ENCODE measurements at places on chromosomes 1 and 21. TPM values are rescaled to one million over a fixed set of nuclear protein-coding genes. Genes with fewer than 3 reads are reported as not detected.

SPTA1 gene
- total RNA-seq: 0.50 TPM

TMOD4 gene
- 2.1 TPM for total RNA-seq

OR2L3 gene
- total RNA-seq: not detected

CNR2 gene
- not detected for total RNA-seq

GRCh38 chr21:38333301-38334272 lies 76.8 kb downstream of the KCNJ15 start:
- H3K4me1 ChIP-seq: no peaks in the 10 kb centered on the region
- H3K27ac ChIP-seq: no peak overlapping the region
- H3K27me3 ChIP-seq: no peaks in the 10 kb centered on the region
- H3K4me3 ChIP-seq: no peak overlapping the region
- H3K36me3 ChIP-seq: no peaks in the 10 kb centered on the region

- no peak overlapping the region for H3K27ac ChIP-seq
- peaks cover 14% of the 10 kb centered on the region for H3K4me1 ChIP-seq
- no peaks in the 10 kb centered on the region for H3K27me3 ChIP-seq
- no peak for DNase-seq
- no peak overlapping the region for H3K4me3 ChIP-seq
Observed at GRCh38 chr1:168509210-168509609, 34.6 kb downstream of the XCL2 start.

DNA sequence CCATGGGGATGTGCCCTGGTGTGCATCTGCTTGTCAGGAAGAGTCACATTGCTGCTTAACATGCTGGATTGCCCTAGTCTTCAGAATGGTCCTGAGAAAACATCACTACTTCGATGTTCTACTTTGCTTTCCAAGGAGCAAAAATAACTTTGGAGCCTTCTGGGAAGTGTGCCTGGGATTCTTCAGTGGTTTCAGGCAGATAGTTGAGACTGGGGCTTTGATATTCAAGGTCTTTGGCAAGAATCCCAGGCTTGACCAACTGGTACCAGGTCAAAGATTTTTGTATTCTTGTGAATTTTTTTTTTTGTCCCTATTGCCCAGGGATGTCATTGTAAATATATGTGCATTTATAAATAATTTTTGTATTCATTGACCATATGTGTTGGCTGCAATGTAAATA lies 51.4 kb downstream of the LRIG2 start:
- DNase-seq: no peak
- no peaks in the 10 kb centered on the region for H3K27me3 ChIP-seq
- no peaks in the 10 kb centered on the region for H3K4me1 ChIP-seq
- no peak overlapping the region for H3K27ac ChIP-seq

DNA sequence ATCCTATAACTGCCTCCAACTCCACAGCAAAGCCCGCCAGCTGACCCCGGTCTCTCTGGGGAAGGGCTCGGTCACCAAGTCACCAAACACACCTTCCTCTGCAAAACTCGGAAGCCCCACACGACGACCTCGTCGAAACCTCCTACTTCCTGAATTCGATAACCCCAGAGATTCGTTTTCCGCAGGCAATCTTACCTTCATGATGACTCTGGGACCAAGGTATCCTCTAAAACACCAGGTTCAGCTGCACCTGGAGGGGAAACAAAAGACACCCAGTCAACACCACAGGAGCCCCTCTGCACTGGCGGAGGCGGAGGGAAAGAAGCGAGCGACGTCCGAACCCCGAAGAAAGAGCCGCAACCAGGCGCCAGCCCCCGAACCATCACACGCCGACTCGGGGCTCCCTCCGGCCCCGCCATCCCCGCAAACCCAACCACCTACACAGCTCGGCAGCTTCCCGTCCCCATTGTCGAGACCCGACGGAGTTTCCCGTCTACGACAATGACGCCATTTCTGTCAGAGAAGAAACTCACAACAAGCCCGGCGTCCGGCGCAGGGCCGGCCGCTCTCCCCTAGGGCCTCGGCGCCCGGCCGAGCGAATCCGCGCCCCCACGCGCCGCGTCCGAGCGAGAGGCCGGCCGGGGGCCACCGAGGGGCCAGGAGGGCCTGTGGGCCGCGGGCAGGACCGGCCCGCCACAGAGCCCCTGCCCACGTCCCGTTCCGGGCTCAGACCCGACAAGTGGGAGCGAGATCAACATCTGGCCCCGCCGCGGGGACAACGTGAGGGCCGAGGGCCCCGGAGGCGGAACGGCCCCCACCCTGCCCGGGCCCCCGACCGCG lies 1.0 kb downstream of the ARID4B start:
- DNase-seq: peak; percentile 60
- H3K27ac ChIP-seq: peak overlapping the region; percentile 95
- no peaks in the 10 kb centered on the region for H3K27me3 ChIP-seq
- peak overlapping the region; percentile 93 for H3K4me3 ChIP-seq
- peaks cover 62% of the 10 kb centered on the region for H3K4me1 ChIP-seq

DNA sequence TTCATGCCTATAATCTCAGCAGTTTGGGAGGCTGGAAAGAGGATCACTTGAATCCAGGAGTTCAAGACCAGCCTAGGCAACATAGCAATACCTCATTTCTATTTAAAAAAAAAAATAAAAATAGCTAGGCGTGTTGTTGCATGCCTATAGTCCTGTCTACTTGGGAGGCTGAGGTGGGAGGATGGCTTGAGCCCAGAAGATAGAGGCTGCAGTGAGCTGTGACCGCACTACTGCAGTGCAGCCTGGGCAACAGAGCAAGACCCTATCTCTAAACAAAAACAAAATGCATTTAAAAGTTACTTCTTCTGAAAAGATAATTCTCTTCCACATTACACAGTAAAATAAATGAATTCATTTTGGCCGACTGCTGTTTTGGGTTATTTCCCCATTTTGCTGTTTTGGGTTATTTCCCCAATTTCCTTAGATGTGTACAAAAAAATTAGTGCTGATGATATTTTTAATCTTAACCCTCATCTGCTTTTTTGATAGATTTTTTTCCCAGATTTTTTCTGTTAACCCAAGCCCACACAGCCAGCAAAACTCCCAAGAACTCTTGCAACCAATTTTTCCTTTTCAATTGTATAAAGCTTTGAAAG lies 23.0 kb upstream of the SAMSN1 start:
- H3K4me3 ChIP-seq: no peak overlapping the region
- no peaks in the 10 kb centered on the region for H3K36me3 ChIP-seq
- no peak for DNase-seq

GRCh38 chr1:17686258-17686657 lies 68.9 kb upstream of the ACTL8 start:
- H3K4me1 ChIP-seq: no peaks in the 10 kb centered on the region
- no peaks in the 10 kb centered on the region for H3K27me3 ChIP-seq
- peaks cover 43% of the 10 kb centered on the region for H3K36me3 ChIP-seq
- no peak overlapping the region for H3K4me3 ChIP-seq

GRCh38 chr1:82565146-82565545 lies 764.4 kb downstream of the ADGRL2 start:
- H3K27me3 ChIP-seq: no peaks in the 10 kb centered on the region
- H3K27ac ChIP-seq: no peak overlapping the region
- no peak for DNase-seq
- no peaks in the 10 kb centered on the region for H3K4me1 ChIP-seq

GRCh38 chr1:75996196-75996595 lies 64.0 kb upstream of the ASB17 start:
- H3K4me3 ChIP-seq: no peak overlapping the region
- H3K27ac ChIP-seq: no peak overlapping the region
- H3K27me3 ChIP-seq: no peaks in the 10 kb centered on the region
- H3K4me1 ChIP-seq: no peaks in the 10 kb centered on the region
- no peaks in the 10 kb centered on the region for H3K36me3 ChIP-seq

- no peaks in the 10 kb centered on the region for H3K27me3 ChIP-seq
- no peaks in the 10 kb centered on the region for H3K36me3 ChIP-seq
- DNase-seq: no peak
- no peak overlapping the region for H3K27ac ChIP-seq
- no peaks in the 10 kb centered on the region for H3K4me1 ChIP-seq
Observed at GRCh38 chr1:216682752-216683151, 40.5 kb downstream of the ESRRG start.

GRCh38 chr1:112575154-112575804 lies 43.7 kb downstream of the ST7L start:
- H3K36me3 ChIP-seq: peaks cover 80% of the 10 kb centered on the region
- no peaks in the 10 kb centered on the region for H3K4me1 ChIP-seq
- no peaks in the 10 kb centered on the region for H3K27me3 ChIP-seq
- no peak for DNase-seq
- no peak overlapping the region for H3K27ac ChIP-seq

GRCh38 chr1:218467101-218468072 lies 122.3 kb downstream of the TGFB2 start:
- no peak overlapping the region for H3K27ac ChIP-seq
- no peak for DNase-seq
- no peaks in the 10 kb centered on the region for H3K36me3 ChIP-seq
- H3K4me3 ChIP-seq: no peak overlapping the region

DNA sequence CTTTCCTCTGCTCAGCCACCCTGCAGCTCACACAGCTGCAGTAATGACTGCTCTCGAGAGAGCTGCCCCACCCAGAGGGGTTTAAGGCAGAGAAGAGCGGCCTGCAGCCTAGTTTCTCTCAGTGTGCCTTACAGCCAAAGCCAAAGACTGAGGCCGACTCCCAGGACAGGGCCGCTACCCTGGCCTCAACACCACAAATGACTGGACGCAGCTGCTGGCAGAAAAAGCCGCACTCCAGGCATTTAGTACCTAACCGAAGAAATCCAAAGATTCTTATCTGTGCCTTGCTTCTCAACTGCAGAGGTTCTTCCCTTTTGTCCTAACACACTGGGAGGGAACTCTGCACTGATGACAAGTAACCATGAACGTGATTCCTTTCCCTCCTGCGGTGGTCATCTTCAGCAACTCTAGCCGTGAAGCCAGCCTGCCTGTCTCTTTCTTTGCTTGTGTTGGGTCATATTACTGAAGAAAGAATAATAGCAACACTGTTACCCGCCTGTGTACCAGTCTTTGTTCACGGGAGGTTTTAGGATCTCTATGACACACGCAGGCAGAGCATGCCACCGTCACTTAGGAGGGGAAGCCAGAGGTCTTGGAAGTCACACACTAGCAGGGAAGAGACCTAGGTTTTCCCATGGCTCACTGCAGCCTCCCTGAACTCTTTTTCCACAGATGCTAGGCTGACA lies 202.7 kb downstream of the RHOU start:
- DNase-seq: no peak
- peak overlapping the region; percentile 71 for H3K27ac ChIP-seq
- no peaks in the 10 kb centered on the region for H3K27me3 ChIP-seq
- no peaks in the 10 kb centered on the region for H3K36me3 ChIP-seq
- H3K4me1 ChIP-seq: peaks cover 34% of the 10 kb centered on the region

DNA sequence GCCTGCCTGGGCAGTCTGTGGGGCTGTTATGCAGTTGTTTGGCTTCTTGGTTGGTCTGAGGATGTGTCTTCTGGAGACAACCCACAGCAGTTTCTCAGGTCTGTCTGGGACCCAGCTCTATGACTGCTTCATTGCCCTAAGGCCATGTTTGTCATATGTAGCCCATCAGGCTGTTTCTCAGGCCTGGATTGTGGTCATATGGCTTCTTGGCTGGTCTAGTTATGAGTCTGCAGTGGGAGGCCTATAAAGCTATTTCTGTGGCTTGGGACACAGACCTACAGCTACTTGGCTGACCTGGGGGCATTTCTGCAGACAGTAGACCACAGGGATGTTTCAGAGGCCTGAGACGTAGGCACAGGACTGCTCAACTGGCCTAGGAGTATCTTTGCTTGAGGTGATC lies 41.5 kb downstream of the CHIA start:
- no peak overlapping the region for H3K4me3 ChIP-seq
- no peaks in the 10 kb centered on the region for H3K36me3 ChIP-seq
- H3K27ac ChIP-seq: no peak overlapping the region
- no peak for DNase-seq
- no peaks in the 10 kb centered on the region for H3K27me3 ChIP-seq
- no peaks in the 10 kb centered on the region for H3K4me1 ChIP-seq

DNA sequence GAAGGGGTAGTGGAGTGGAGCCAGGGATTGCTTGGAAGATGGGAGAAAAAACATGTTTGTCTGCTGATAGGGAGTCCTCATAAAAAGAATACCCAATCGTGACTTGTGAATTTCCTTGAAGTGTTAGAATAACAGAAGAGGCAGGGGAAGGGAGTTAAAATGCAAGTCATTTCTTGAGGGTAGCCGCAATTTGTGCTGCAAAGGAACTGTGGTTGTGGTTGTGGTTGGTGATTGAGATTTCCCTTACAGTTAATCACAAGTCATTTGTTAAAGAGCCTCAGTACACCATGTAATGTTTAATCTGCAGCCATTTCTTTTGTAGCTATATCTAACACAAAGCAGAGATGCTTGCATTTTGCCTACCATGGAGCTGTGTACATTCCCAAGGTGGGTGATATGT lies 38.5 kb upstream of the EGLN1 start:
- H3K27me3 ChIP-seq: peaks cover 6% of the 10 kb centered on the region
- H3K36me3 ChIP-seq: no peaks in the 10 kb centered on the region
- no peak overlapping the region for H3K4me3 ChIP-seq
- DNase-seq: no peak
- no peaks in the 10 kb centered on the region for H3K4me1 ChIP-seq

- no peak overlapping the region for H3K4me3 ChIP-seq
- H3K36me3 ChIP-seq: no peaks in the 10 kb centered on the region
- no peaks in the 10 kb centered on the region for H3K27me3 ChIP-seq
Observed at GRCh38 chr1:172638885-172639831, 19.7 kb upstream of the FASLG start.

DNA sequence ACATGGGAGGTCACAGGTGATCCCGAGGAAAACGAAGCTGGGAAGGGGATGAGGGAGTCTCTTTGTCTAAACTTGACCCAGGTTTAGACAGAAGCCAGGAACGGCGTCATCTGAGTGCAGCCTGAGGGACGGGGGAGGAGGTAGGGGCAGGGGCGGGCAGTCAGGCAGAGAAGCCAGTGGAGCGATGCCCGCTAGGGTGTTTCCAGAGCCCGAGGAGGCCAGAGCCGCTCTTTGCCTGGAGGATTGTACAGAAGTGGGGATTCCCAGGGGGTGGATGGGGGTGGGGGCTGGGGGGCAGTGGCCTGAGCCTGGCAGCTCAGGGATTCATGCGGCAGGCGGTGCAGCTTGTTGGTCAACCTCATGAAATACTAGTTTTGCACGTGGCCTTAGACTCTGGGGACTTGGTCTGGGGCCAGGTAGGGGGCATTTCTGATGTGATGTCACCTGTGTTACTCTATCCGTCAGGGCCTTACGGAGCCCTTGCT lies 58.4 kb downstream of the VPS26C start:
- no peak for DNase-seq
- peaks cover 16% of the 10 kb centered on the region for H3K4me1 ChIP-seq
- H3K36me3 ChIP-seq: no peaks in the 10 kb centered on the region

- peak overlapping the region; percentile 97 for H3K27ac ChIP-seq
- peak; percentile 54 for DNase-seq
- H3K36me3 ChIP-seq: no peaks in the 10 kb centered on the region
- H3K4me3 ChIP-seq: peak overlapping the region; percentile 82
- peaks cover 27% of the 10 kb centered on the region for H3K4me1 ChIP-seq
- no peaks in the 10 kb centered on the region for H3K27me3 ChIP-seq
Observed at GRCh38 chr1:153728305-153729066, 636 bp downstream of the INTS3 start.

- peaks cover 35% of the 10 kb centered on the region for H3K36me3 ChIP-seq
- H3K4me1 ChIP-seq: no peaks in the 10 kb centered on the region
- H3K4me3 ChIP-seq: no peak overlapping the region
- H3K27ac ChIP-seq: no peak overlapping the region
- DNase-seq: no peak
- no peaks in the 10 kb centered on the region for H3K27me3 ChIP-seq
Observed at GRCh38 chr1:176157995-176158394, 49.1 kb downstream of the COP1 start.

- H3K36me3 ChIP-seq: peaks cover 23% of the 10 kb centered on the region
- no peak overlapping the region for H3K4me3 ChIP-seq
- DNase-seq: no peak
- H3K27ac ChIP-seq: no peak overlapping the region
Observed at GRCh38 chr21:43905726-43906455, 40.9 kb downstream of the AGPAT3 start.

GRCh38 chr21:44761011-44761729 lies 40.5 kb downstream of the UBE2G2 start:
- no peaks in the 10 kb centered on the region for H3K4me1 ChIP-seq
- H3K36me3 ChIP-seq: no peaks in the 10 kb centered on the region
- H3K27me3 ChIP-seq: no peaks in the 10 kb centered on the region

Measured in lower lobe of right lung (tissue), 2 donors.